DMS153 (cell line): ENCODE measurements at places on chromosomes 5 and 9.

- no peak for DNase-seq
Measured at GRCh38 chr5:133052317-133053175, 733 bp downstream of the HSPA4 start.

- DNase-seq: no peak
Measured at GRCh38 chr9:5784526-5785315, 48.2 kb downstream of the ERMP1 start.

- DNase-seq: no peak
Measured at GRCh38 chr9:91407580-91408318, 15.9 kb downstream of the NFIL3 start.

DNA sequence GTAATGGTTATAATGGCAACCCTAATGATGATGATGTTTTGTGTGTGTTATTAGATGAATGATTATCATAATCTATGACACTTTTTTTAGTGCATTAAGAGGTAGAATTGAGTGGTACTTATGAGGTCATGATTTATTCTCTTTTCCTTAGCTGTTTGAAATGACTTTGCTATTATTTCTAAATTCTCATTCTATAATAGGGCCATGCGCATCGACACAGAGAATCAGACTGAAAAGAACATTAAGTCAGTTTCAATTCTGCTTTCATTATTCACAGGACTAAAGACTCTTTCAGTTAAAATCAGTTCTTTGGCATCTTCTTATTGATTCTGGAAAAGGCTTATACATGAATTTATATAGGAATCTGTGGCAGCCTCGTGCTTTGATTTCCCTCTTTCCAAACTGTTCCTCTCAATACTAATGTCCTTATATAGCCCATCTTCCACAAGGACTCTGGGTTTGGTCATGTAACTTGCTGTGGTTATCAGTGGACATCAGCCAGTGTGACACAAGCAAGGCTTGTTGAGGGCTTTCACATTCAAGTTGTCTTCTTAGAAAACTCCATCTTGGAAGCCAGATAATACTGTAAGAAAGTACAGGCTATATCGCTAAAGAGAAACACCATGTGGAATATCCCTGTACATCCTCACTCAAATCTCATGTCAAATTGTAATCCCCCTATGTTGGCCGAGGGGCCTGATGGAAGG lies 140.3 kb upstream of the CHD1 start:
- no peak for DNase-seq

- DNase-seq: no peak
Measured at GRCh38 chr5:10460252-10460906, 18.7 kb downstream of the ROPN1L start.

DNA sequence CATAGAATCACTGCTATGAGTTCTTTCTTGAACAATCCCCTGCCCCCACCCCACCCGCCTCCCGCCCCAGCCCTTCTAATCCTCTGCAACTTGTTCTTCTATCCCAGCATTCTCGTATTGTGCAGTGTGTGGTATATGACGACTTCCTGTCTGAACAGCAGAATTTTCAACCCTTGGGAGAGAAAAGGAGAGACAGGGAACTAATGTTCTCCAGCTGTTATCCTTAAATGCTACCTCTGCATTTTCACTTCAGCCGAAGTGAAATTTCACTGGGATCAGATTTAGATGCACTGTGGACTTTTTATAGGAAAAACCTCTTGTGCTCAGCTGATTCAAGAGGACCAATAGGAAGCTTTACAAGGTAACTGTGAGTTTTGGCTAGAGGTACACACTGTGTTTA lies 2.2 kb downstream of the FBXL7 start:
- DNase-seq: no peak

DNA sequence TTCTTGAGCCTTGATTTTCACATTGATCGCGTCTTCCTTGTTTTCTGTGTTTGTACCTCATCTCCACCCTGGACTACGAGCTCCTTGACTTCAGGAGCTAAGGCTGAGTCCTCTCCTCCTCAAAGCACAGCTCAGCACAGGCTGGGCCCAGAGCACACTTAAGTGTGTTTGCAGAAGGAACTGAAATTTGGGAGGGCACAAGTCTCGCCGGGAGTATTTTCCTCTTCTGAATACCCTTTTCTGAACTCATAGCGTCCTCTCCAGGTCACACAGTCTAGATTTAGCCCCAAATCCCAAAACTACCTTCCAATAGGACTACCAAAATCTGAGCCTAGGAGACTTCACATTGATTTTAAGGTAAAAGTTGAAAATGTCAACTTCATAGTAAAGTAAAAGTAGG lies 41.6 kb downstream of the TSTD2 start:
- no peak for DNase-seq

DNA sequence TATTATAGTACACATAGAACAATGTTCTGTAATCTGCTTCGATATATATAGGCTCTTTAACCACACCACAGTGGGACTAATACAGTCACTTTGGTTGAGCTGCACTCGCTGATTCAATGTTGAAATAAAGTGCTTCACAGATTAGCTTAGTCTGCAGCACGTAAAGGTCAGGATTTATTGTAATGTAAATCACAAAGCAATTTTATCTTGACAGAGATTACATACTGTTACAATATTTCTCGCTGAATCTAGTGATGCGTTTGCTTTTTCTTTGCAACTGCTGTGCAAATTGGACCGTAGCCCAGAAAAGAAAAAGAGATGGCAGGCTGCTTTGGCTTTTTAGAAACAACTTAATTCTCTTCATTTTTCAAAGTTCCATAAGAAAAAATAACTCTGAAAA lies 52.9 kb downstream of the CETN3 start:
- no peak for DNase-seq

DNA sequence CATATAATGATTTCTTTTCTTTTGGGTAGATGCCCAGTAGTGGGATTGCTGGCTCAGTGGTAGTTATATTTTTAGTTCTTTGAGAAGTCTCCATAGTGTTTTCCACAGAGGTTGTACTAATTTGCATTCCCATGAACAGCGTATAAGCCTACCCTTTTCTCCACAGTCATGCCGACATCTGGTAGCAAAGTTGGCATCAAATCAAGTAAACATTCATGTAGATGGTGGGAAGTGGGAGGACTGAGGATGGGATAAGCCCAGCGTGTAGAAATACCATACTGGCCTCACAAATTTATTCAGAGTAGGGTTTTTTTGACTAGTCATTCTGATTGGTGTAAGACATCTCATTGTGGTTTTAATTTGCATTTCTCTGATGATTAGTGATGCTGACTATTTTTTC lies 115.4 kb downstream of the EGFLAM start:
- no peak for DNase-seq

- DNase-seq: no peak
Measured at GRCh38 chr9:99262949-99263418, 40.9 kb downstream of the SEC61B start.

DNA sequence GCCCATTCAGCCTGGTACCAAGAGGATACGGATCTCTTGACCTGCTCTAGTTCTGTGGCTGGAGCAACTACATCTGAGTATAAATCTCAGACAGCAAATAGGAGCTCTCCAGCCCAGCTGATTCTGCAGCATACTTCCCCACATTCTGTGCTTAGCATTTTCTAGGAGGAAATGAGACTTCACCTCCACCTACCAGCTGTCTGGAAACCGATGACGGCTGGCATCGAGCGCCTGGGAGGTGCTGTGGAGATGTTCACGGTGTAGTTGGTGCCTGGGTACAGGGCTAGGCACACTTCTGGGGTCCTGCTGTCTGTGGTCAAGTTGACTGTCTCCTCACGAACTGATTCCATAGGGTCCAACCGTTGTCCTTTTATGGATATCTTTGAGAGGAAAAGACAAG lies 63.6 kb downstream of the SUSD1 start:
- no peak for DNase-seq

DNA sequence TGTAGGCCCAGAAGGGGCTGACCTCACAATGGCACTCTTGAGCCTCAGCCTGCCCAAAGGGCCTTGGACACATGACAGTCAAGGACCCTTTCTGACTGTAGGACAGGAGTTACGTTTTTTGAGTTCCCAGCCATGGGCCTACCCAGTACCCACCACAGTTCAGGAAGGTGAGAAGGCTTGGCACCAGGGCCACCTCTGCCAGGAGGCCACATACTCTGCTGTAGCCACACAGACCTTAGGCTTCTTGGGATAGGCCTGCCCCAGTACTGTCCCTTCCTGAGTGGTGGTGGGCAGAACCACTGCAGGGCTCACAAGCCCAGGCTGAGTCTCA lies 12.8 kb downstream of the PDLIM4 start:
- DNase-seq: no peak

GRCh38 chr5:145350513-145350912 lies 484.6 kb downstream of the PRELID2 start:
- no peak for DNase-seq
